Mesangial cell (primary cell): ENCODE measurements at places on chromosomes 3 and 15. TPM values are rescaled to one million over a fixed set of nuclear protein-coding genes. Genes with fewer than 3 reads are reported as not detected.

Gene SPSB4
- total RNA-seq: 0.13 and 0.49 TPM in 2 replicates

Gene AGBL1
- total RNA-seq: not detected in 2 replicates

Gene MGLL
- total RNA-seq: 46.1 and 102 TPM in 2 replicates

Gene AADACL2
- not detected in 2 replicates for total RNA-seq

Gene NME9
- 1.1 TPM in 1 of 2 replicates, not detected in the other for total RNA-seq

Gene REC114
- total RNA-seq: not detected in 2 replicates

Gene SLC27A2
- under 0.01 and 0.76 TPM in 2 replicates for total RNA-seq

Gene CNTN4
- 0.81 and 8.0 TPM in 2 replicates for total RNA-seq

Gene MOBP
- total RNA-seq: not detected in 2 replicates

Gene NUDT16
- total RNA-seq: 9.1 and 10.4 TPM in 2 replicates

Gene AP3B2
- total RNA-seq: 0.16 and 0.63 TPM in 2 replicates

Gene LARP6
- 33.3 and 42.5 TPM in 2 replicates for total RNA-seq

Gene PLCH1
- total RNA-seq: 1.0 and 1.6 TPM in 2 replicates

Gene ADGRG7
- total RNA-seq: not detected in 2 replicates
